Right renal cortex interstitium (tissue), 3 donors: ENCODE measurements at places on chromosomes 1 and 21. TPM values are rescaled to one million over a fixed set of nuclear protein-coding genes. Genes with fewer than 3 reads are reported as not detected.

Gene NBPF26
- 9.4 TPM for polyA plus RNA-seq

Gene DMRTA2
- not detected for polyA plus RNA-seq

Gene DENND2D
- polyA plus RNA-seq = 16.3 TPM

Gene LCE6A
- not detected for polyA plus RNA-seq

GRCh38 chr1:98749152-98749756, 87.7 kb downstream of the SNX7 start:
- DNase-seq = no peak

DNA sequence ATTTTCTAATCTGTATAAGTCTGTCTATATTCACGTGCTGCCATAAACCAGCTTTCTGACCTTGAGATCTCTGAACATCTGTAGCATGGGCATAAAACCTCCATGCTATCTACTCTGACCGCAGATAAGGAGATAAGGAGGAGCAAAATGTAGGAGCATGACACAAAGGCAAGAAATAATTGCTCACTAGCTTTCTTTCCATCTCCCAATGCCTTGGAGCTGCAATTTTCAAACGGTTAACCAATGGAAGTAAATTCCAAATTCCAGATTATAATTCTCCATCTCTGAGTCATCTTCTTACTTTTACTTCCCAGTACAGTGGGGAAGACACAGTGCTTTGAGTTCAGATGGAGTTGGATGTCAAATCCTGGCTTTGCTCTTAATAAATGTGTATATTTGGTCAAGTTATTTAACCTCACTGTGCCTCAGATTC, 41.6 kb downstream of the CD58 start:
- DNase-seq = no peak

DNA sequence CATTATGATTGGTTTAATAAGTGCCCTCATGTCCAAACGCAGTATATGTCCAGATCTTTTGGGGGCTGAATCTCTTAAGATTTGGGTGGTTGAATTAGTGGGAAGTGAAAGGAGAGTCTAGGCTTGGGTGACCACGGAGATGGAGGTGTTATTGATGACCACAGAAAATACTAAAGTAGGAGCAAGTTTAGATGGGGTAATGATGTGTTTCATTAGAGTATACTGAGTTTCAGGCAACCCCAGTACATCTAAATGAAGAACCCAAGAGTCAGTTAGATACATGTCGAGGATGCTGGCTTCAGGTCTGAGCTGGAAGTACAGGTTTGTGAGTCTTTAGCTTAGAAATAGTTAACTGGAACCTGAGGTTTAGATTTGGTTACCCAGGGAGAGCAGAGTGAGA, 6.5 kb upstream of the ZZZ3 start:
- DNase-seq = no peak

- no peak for DNase-seq
Observed at GRCh38 chr1:88697503-88697902, 13.4 kb downstream of the PKN2 start.

DNA sequence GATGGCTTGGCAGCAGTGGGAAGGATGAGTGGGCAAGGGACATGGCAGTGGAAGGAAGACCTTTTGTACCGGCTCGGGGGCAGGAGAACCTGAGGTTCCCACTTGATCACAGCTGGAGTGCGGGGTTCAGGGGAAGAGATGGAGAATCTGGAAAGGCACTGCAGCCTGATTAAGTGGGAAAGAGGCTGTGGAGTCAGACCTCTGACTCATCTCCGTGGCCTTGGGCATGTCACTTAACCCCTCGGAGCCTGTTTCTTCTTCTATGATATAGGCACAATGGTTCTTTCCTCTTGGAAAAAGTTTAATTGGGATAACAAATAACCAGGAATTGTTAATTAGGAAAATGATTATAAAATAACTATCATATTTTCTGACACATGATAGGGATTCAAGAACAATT, 13.1 kb upstream of the TMEM61 start:
- DNase-seq = no peak

DNA sequence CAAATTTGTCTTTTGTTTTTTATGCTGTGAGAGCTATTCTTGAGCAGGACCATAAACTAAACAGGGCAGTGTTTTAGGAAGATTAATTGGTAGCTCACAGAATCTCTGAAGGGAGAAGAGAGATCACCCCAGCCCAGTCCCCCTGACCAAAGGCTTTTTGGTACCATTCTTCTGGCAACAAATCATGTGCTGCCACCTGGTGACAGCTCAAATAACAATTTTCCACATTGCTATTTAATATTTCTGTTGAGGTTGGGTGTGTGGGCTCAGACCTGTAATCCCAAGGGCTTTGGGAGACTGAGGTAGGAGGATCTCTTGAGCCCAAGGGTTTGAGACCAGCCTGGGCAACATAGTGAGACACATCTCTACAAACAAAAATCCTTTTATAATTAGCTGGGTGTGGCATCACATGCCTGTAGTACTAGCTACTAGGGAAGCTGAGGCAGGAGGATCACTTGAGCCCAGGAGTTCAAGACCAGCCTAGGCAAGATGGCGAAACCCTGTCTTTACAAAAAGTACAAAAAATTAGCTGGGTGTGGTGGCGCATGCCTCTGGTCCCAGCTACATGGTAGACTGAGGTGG, 2.2 kb upstream of the TESK2 start:
- DNase-seq = no peak

- DNase-seq = no peak
Observed at GRCh38 chr1:18414321-18414720, 66.4 kb upstream of the KLHDC7A start.

- no peak for DNase-seq
Observed at GRCh38 chr1:15799004-15799867, 8.2 kb downstream of the UQCRHL start.

DNA sequence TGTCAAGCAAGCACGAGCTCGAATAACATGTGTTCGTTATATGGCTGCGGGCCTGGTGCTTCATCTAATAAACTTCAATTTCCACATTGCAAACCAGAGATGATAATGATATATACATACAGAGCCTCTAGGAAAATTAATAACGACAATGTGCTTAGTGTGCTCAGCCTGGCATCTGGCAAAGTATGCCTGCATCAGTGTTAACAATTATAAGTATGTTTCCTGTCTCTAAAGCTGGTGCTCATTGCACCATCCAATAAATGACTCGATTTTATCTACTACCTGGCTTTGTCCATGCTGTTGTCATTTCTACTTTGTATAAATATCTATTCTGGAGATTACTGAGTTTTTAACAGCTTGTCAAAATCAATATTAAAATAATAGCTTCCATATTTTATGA, 1402.6 kb downstream of the MRPL39 start:
- no peak for DNase-seq

DNA sequence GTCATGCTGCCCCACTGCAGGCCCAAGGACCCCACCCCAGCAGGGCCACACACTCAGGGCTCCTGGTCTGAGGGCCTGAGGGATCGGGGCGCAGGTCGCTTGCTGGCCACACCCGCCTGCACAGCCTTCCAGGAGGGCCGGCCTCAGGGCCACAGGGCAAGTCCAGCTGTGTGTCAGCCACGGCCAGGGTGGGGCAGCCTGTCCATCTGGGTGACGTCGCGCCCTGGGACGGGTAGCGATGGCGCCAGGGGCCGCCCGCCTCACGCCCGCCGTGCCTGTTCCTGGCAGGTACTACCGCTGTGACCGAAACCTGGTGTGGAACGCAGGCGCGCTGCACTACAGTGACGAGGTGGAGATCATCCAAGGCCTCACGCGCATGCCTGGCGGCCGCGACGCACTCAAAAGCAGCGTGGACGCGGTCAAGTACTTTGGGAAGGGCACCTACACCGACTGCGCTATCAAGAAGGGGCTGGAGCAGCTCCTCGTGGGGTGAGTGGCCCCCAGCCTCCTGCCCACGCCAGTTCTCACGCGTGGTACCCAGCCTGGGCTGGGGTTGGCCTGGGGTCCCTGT, 2.5 kb downstream of the COL6A1 start:
- DNase-seq = no peak

DNA sequence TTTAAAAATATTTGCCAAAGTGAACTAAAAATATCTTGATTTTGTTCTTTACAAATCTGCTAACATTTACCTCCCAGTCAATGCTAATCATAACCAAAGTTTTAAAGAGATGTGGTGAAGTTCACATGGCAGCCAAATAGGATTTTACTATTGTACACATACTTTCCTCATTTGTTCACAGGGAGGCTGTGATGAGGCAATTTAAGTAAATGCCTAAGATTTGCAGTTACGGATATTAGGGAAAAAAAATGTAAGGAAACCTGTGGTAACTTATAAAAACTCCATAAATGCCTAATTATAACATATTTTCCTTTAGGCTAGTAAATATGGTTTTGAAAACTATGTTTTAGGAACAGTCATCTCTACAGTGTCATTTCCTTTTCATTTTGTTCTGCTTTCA, 32.4 kb downstream of the RGS5 start:
- DNase-seq = no peak

DNA sequence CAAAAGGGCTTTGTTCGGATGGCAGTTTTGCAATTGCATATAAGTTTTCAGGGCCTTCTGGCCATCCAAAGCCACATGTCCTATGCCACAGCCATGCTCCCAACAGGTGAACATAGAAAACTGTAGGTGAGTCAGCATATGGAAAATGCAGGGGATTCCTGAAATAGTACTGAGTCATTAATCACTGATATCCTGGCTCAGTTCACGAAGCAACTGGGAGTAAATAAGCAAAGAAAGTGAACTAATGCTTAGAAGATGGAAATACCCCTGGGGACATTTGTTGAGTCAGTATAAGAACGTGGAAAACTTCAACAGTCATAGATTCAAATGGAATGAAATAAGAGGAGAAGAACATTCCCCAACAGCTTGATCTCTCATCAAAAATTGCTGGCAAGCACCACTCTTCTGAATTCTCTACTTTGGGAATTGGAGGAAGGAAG, 148.9 kb upstream of the RUNX1 start:
- DNase-seq = no peak

- DNase-seq = no peak
Observed at GRCh38 chr1:14659913-14660312, 61.4 kb downstream of the KAZN start.
